ENCODE measurements at places on chromosomes 6 and 20.
A peak's percentile ranks its signal among the peaks of the same experiment; 100 is the strongest.

- DNase-seq = no peak
These were observed 105.3 kb downstream of the EYA2 start for GRCh38 chr20:46999801-47000465.

DNA sequence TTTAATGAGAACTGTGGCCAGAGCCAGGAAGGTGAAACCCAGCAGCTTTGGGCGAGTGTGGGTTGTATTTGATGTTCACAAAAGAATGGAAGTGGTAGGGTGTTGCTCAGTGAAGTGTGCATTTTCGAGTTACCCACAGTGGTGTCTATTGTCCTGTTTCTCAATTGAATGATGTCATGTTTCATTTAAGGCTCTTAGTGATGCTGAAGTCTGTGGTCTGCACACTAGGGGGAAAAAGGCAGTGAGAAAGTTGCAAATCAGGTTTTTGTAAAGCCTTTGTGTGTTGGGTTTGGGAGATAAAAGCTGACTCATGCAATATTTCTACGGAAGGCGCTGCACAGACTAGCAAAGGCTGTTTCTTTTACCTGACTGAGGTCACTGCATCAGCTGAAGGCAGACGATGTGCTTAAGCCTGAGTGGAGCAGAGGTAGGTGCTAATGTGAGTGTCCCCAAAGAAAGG is 121.1 kb downstream of the PLEKHG1 start:
- no peak for DNase-seq

GRCh38 chr6:143478479-143479062 is 28.0 kb downstream of the PEX3 start:
- no peak for DNase-seq

DNA sequence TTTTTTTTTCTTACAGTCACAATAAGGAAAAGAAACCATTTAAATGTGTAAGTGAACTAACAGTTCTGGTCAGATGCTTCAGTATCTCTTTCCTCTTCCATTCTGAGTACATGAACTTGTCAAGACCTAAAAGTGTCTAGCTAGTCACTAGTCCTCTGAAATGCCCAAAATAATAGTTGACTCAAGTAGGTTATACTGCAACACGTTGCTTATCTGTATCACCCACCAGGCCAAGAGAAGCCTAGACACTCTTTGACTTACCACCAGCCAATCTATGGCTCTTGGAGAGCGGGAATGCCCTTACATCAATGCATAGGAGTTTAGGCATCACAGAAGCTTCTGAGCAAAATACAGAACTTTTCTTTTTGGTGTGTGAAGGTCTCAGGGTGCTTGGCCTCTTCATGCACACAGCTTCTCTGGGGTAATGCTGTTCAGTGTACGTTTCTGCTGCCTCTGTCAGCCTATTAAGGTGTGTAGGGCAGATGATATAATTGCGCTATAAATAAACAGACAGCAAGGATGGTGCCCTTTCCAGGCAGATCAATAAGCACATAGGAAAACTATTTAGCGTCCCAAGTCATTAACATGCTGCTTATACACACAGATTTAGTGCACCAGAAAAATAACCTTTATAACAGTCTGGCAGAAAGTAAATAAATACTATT is 7.8 kb upstream of the GFOD1 start:
- DNase-seq = no peak

GRCh38 chr20:35369804-35370203 is 42.0 kb downstream of the UQCC1 start:
- DNase-seq = no peak

DNA sequence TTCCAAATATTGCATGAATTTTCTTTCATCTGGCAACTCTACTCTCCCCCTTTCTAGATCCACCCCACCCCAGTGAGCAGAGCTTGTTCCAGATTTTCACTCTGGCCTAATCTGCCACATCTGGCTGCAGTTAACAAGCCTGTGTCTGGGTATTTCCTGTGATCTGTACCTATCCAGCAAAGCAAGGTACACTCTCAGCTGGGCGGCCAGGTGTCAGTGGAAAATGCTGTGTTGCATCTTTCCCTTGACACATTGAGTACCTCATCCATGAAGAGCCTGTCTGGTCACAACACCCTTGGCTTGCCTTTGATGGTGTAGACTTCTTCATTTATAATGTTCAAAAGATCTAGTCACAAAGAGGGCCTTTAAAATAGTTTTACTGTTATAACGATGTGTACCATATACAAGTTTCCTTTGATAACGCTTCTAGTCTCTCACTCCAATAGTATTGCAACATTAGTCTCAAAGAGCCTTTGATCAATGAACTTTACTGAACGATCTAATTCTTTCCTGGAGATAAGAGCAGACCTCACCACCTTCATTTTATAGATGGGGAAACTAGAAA is 6.0 kb upstream of the RNF182 start:
- DNase-seq = no peak

- DNase-seq = no peak
These were observed 661 bp upstream of the PPP1R14C start for GRCh38 chr6:150142097-150142669.

- DNase-seq = no peak
These were observed 62.6 kb downstream of the DACT2 start for GRCh38 chr6:168256940-168257339.

GRCh38 chr6:31402324-31403282 is 792 bp upstream of the MICA start:
- peak; percentile 50 for DNase-seq

- no peak for DNase-seq
These were observed 1009.4 kb downstream of the KIF16B start for GRCh38 chr20:15563836-15564235.

DNA sequence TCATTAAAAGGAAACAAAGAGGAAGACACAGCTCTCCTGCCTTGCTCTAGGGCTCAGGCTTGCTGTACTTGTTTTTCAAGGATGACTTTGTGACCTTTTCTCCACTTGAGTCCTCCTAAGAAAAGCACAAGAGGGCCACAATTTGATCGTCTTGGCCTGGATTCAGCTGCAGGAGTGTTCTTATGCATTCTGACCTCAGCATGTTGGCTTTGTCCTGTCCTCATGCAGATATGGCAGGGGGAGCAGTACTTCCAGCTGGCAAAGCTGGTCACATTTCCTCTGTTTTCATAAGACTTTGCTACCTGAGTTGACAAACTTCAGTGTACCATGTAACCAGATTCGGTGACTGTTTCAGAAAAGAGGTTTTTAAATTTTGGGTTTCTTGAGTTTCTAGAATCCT is 30.8 kb downstream of the KDM1B start:
- DNase-seq = no peak

- DNase-seq = no peak
These were observed 365.2 kb downstream of the PAX1 start for GRCh38 chr20:22070610-22071058.

- no peak for DNase-seq
These were observed 87.8 kb downstream of the GMDS start for GRCh38 chr6:2157441-2158127.

DNA sequence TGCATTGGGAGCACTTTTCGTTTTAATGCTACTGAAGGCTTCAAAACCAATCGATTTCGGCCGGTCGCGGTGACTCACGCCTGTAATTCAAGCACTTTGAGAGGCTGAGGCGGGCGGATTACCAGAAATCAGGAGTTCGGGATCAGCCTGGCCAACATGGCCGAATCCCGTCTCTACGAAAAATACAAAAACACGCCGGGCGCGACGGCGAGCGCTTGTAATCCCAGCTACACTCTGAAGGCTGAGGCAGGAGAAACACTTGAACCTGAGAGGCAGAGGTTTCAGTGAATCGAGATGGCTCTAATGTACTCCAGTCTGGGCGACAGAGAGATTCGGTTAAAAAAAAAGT is 58.4 kb downstream of the TRIM38 start:
- DNase-seq = no peak

DNA sequence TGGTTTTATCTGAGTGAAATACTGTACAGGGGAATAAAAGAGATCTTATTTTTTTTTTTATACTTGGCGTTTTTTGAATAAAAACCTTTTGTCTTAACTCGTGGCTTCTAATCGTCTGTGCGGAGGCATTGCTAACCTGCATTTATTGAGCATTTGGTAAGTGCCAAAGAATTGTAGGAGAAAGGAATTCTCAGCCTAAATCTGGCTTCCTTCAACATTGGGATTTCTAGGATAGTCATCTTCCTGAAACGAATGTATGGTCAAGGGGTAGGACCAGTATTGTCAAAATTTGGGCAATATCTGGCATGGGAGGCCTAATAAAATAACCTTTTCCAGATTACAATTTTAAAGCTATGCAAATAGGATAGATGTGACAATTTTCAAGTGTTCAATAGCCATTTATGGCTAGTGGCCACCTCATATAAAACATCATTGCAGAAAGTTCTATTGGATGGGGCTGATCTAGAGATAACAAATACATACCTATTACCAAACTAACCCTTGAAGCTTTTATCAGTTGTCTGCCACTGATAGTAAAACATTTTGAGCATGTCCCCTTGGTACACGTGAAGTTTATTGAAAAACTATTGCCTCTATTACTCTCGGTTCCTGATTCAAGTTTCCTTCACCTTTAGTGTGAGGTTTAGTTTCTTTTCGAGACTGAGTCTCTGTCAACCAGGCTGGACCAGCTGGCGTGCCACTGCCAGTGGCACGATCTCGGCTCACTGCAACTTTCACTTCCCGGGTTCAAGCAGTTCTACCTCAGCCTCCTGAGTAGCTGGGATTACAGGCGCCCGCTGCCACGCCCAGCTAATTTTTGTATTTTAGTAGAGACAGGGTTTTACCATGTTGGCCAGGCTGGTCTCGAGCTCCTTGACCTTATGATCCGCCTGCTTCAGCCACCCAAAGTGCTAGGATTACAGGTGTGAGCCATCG is 5.6 kb downstream of the PIM1 start:
- DNase-seq = no peak

DNA sequence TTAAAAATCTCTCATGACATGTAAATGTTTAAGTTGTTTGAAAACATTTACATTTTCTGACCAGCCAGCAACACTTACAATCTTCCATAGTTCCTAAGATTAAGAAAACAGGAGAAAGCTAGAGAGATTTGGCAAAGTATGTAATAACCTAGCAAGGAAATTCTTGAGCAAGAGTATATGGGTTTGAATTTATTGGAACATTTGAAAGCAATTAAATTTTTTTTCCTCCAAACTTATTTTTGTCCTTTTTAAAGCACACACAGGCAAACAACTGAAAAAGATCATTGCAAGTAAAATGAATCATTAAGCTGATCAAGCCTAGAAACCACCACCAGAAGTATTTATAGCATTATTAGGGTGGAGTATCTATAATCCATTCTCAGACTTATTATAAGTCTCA is 20.1 kb upstream of the ZNF217 start:
- DNase-seq = no peak

GRCh38 chr6:107565165-107565723 is 75.3 kb downstream of the SOBP start:
- DNase-seq = no peak

DNA sequence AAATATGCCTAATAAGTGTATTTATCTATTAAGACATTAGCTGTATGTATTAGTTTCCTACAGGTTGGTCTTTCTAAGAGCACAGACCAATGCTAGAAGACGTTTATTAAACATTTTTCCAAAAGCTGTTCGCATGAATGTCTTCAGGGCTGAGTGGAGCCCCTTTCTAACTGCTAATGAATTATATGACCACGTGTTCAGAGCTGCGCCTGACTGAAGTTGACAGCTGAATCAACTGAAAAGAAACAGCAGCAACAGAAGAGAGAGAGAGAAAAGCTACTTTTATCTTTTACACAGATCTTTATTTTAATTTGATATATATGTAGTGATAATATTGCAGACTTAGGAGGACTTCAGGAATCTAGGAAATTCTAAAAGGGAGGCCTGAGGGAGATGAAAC is 75.2 kb upstream of the ARID1B start:
- DNase-seq = no peak

GRCh38 chr6:54646069-54646950 is 200.3 kb upstream of the FAM83B start:
- DNase-seq = no peak

GRCh38 chr20:19511931-19512330 is 246.1 kb upstream of the RIN2 start:
- DNase-seq = no peak

DNA sequence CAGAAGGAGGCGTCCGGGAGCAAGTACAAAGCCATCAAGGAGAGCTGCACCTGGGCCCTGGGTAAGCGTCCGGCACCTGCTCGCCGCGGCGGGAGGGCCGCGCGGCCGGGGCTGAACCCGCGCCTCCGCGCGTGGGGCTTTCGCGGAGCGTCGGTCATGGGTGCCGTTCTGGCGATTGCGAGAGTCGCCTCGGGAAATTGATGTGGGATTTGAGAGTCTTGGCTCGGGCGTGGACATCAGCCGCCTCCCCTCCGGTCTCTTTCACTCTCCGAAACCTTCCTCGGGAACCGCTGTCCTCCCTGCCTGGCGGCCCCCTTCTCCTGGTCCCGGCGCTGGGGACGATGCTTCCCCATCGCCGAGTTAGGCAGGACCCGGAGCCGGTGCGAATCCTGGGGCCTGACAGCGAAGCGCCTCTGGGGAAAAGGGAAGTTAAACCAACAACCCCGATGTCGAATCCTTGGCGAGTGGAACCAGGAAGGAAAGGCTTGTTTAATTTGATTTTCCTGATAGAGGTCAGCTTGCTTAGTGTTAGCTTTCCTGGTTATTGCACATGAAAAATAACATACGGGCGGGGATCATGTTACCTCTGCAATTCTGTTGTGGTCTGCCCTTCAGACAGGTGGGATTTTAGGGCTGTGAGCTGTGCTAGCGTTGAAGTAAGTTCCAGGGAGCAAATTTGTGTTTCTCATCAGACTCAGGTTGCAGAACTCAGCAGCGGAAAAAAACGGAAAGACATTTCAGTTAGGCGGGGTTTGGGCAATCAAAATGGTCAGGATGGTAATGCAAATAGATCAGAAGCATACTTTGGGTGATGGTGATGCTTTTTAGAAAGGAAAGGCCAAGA is 594 bp downstream of the ARFGEF3 start:
- DNase-seq = no peak

DNA sequence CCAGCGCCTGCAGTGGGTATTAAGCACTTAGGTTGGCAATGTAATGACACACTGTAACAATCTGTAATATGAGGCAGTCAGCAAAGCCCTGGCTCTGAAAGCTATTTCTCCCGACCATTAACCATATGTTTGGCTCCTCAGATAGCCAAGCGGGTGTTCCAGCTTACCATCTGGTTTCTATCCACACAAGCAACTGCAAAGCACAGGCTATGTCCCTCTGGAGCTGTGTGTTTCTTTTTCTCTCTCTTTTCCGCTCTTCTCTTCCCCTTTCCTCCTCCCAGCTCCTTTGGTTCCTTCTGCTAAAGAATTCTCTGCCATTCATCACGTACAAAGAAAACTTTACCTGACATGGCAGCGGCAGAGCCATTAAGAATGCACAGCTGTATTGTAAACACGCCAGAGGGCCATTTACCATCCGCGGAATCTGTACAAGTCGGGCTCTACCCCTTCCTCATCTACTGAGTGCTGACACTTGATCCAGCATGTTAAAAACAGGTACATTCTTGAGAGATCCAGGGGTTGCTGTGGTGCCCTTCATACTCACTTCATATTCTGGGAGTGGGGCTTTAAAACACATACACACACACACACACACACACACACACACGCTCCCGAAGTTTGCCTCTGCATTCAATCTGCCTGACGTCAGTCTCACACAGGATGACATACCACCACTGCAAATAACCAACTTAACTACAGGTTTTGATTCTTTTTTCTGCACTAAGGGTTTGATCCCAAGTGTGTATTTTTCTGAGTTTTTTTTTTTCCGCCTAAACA is 77.2 kb downstream of the BACH2 start:
- DNase-seq = no peak

Data from CD4-positive, alpha-beta T cell treated with Interleukin-21 for 1 hour (primary cell).